ENCODE measurements at places on chromosomes 4 and X.
A peak's percentile ranks its signal among the peaks of the same experiment; 100 is the strongest.

DNA sequence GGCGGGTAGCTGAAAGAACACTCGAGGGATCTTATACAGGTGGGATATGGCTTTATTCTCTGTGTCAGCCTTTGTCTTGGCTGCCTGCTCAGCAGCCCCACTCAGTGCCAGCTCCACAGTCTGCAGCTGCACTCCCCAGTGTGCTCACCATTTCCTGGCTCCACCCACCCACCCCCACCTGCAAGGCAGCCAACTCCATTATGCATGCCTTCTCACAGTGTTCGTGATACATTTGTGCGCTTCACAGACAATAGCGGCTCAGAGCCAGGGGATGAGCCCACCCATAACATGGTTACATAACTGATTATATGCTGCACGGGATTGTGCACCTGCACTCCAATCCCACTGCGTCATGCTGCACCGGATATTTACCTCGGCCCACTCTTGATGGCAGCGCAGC is 8.8 kb upstream of the TMEM128 start:
- no peak for DNase-seq

DNA sequence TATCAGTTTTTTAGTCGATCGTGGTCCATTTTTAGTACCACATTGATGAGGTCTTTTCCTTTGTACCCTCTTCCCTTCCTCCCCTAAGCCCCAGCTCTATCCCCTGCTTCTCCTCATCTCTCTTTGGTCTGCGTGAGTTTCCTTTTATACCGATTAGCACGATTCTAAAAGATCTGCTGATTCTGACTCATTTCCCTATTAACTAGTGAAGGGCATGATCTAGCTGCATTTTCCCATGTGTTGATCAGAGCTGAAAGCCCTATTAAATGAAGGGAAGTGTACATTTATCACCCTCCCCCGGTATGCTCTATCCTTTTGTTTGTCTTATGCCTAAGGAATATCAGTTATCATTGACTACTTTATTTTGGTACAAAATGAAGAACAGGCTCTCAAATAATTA is 181.7 kb upstream of the NPY2R start:
- no peak for DNase-seq

DNA sequence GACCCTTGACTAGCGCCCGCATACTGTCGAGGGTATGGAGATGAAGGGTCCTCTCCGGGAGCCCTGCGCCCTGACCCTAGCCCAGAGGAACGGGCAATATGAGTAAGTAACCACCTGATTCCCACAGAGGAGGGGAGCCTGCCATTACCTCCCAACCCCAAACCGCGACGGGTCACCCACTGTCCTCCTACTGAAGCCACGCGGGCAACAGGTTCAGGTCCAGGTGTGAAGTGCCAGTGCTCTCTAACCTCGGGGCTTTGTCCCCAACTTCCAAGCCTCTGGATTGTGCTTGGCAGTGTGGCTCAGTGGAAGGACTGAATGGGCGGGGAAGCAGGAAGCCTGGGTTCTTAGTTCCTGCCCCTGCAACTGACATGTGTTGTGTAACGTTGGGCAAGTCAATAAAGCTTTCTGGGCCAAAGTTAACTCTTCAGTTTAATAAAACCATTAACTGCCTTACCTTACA is 694 bp downstream of the OCRL start:
- DNase-seq: no peak

- no peak for DNase-seq
Measured at GRCh38 chr4:4422856-4423499, 36.1 kb downstream of the NSG1 start.

DNA sequence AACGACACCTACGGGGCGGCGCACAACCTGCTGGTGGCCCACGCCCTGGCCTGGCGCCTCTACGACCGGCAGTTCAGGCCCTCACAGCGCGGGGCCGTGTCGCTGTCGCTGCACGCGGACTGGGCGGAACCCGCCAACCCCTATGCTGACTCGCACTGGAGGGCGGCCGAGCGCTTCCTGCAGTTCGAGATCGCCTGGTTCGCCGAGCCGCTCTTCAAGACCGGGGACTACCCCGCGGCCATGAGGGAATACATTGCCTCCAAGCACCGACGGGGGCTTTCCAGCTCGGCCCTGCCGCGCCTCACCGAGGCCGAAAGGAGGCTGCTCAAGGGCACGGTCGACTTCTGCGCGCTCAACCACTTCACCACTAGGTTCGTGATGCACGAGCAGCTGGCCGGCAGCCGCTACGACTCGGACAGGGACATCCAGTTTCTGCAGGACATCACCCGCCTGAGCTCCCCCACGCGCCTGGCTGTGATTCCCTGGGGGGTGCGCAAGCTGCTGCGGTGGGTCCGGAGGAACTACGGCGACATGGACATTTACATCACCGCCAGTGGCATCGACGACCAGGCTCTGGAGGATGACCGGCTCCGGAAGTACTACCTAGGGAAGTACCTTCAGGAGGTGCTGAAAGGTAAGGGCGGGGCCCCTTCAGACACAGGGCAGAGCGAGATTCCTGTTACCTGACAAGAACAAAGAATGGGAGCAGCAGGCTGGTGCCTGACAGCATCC is 11.7 kb downstream of the RPL9 start:
- DNase-seq: peak; percentile 77

GRCh38 chr4:173057901-173058300 is 110.7 kb upstream of the GALNT7 start:
- DNase-seq: no peak

DNA sequence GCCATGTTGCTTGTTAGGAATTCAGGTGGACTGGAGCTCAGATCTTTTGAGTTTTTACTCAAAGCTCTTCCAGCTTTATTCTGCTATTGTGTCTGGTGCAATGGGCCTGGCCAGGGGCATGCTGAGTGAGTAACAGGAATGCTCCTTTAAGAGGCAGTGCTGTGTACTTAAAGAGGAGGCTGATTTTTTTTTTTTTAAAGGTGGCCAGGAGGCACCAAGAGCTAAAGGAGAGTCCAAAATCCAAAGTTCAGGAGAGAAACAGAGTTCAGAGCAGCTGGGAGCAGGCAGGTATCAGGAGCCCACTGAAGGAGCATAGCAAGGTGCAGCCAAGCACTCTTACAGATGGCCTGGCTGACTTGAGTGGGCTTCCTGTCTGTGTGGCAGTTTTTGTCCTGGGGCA is 178.7 kb downstream of the FMR1NB start:
- no peak for DNase-seq

DNA sequence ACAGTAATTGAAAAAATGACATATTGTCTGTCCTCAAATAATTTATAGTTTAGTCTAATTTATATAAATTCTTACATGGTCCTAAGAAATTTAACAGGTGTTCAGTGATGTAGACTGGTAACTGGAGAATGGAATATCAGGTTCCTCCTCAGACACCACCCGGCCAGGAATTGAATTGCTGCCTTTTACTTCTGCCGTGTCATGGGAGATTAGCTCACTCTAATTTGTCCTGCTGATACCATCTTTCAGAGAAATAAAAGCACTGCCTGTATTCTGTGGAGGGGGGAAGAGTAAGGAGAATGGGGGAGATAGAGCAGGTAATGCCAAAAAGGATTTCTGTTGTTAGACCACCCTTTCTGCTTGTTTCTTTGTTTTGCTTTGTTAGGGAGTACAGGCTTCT is 125.2 kb upstream of the KLHL4 start:
- DNase-seq: no peak

- DNase-seq: no peak
Measured at GRCh38 chr4:76558396-76559235, 123.6 kb downstream of the SHROOM3 start.

DNA sequence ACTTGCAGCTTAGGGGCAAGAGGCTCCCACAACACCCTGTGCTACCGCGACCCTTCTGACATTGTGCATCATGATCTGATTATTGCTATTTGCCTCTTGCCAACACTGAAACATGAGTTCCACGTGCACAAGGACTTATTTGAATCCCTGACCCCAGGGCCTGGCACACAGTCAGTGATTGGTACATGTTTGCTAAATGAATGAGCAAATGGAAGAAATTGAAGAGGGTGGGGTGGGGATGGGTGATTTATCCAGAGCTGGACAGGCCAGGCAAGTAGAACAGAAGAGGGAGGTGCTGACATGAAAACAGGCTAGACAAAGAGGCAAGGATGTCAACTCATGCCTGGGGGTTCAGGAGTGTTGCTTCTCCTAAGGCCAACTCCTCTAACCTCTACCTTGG is 24.9 kb upstream of the RPL39 start:
- no peak for DNase-seq

GRCh38 chr4:158809611-158810486 is 41.0 kb downstream of the FNIP2 start:
- DNase-seq: peak; percentile 69

DNA sequence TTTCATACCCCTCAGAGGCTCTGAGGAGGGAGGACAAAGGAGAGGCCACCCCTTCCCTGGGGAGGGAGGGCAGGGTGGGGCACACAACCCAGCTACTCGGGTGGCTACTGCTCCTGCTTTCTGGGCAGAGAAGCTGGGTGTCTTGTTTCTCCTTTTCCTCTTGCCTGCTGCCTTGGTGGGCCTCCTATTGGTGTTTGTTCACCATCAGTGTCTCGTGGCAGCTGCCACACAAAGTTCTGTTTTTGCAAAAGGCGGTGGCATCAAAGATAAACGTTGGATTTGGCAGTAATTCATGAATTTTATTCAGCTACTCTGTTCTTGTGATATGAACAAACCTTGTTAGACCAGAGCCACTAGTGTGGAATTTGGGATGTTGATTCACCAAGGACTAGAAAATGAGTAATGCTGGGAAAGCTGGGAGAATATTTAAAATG is 153.0 kb upstream of the SCML1 start:
- no peak for DNase-seq

DNA sequence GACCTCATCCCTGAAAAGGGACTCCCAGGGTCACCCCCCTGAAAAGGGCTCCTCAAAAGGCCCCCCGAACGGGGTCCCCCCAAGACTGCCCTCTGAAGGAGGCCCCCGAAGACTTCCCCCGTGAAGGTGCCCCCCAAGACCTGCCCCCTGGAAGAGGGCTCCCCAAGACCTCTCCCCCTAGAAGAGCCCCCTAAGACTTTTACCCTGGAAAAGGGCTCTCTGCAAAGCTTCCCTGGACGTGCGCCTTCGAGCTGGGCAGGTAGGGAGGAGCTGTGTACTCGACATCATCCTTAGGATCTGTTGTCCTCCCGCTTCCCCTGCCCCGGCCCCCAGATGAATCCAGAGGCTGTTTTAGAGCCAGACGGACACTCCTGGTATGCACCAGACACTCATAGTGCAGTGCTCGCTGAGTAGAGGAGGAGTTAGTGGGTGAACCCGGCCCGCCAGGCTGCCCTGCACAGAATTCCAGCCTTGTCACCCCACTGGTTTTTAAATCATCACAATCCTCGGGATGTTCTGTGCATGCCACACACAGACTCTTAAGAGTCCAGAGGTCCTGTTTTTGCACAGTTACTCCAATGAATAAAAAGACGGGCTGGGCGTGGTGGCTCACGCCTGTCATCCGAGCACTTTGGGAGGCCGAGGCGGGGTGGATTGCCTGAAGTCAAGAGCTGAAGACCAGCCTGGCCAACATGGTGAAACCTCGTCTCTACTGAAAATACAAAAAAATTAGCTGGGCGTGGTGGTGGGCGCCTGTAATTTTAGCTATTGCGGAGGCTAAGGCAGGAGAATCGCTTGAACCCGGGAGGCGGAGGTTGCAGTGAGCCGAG is 5.7 kb upstream of the SLC25A6 start:
- DNase-seq: no peak

DNA sequence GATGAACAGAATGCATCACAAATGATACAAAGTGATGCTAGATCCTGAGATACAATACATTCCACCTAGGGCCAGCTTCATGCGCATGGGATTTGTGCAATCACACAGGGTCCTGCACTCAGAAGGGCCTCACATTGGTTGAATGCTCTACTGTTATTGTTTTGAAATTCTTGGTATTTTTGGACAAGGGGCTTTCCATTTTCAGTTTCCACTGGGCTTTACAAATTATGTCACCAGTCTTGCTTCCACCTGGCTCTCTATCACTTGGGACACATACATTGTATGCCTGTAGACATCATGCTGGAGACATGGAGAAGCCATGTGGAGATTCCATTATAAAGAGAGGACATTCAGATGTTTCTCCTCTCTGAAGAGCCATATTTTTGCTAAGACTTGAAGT is 155.8 kb downstream of the NAA11 start:
- DNase-seq: no peak

GRCh38 chr4:43564107-43564506 is 671.6 kb downstream of the GRXCR1 start:
- no peak for DNase-seq

Data from Karpas-422 (cell line).